ENCODE measurements at places on chromosomes 13 and 19.

DNA sequence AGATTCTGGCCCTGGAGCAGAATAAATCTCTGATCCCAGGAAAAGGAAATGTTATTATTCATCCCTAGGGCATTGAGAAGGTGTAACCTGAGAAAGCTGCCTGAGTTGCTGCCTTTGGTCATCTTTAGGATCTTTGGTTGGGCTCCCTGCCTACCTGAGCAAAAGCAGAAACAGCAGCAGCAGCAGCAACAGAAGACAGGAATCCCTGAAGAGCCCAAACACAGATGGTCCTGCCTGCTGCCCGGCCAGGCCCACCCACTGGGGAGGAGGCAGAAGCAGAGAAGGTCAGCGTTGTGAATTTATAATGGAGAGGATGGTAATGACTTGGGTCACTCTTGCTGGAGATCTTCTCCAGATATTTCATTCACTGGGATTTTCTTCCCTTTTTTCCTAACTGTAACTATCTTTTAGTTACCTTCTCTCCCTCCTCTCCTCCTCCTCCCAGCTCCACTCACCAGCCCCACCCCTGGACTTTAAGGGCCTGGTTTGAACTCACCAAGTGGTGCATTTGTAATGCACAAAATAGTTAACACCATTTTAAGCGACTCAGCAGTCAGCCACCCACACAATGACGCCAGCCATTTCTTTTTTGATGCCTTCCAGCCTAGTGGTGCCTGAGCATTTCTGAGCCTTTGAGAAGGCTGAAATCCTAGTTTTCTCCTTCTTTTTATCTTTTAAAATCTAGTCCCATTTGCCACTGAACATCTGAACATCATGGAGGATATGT is 91.7 kb downstream of the HSPH1 start:
- no peak for DNase-seq

GRCh38 chr13:51551416-51551815 is 32.8 kb upstream of the WDFY2 start:
- no peak for DNase-seq

DNA sequence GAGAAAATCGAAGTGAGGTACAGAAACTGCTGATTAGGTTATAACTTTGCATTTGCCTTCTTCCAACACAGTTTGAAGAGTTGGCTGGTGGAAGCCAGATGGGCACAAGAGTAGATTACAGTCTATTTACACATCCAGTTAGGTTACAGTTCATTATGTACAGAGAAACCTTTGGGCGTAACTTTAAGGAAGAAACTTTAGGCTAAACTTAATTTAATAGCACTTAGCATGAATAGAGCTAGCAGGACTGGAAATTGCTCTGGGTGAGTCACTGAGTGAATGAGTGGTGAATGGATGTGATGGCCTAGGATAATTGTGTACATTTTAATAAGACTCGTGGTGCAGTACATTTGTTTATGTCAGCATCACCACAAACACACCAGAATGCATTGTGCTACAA is 62.9 kb upstream of the KLHL1 start:
- DNase-seq = no peak

DNA sequence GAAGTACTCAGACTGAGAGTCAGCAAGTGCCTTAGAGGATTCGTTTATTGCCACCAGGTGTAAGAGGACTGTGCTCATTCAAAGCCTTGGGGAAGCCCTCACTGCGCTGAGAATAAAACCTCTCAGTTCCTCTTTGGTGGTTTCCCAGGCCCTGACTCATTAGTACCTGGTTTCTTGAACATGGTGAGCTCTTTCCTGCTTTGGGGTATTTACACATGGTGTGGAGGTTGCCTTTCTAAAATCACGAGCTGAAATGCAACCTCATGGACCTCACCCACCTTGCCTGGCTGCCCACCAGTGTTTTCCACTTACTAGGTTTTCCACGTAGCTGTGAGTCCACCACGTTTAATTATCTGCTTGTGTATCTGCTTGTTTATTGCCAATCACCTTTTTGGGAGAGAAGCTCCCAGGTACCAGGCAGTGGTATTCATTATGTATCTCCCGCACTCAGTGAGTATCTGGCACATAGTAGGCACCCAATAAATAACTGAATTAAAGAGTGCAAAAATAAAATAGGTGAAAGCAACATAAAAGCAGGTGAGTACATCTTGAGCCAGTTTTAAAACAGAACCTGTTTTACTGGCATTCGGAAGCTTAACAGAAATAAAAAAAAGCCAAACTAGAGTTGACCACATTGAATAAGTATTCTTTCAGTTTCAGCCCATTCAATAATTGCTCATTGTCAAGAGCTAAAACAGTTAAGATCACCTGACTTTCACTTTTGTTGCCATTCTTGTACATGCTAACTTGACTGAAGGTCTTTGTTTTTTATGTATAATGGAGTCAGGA is 533.0 kb downstream of the MYO16 start:
- DNase-seq = no peak

DNA sequence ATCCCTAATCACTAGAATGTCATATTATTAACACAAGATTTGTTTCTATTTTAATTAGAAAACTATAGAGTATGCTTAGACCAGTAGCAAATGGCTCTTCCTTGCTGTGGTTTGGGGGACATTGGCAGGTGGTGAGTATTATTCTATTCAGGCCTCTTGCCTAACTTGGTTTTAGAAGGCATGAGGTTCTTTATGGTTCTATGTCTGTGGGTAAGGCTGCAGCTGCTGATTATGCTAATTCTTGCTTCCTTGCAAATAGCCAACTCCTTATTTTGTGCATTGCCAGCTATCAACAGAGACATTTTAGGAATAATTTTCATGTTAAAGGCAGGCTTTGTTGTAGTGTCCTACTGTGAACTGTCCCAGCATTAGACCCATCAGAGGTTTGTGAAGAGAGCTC is 1344.9 kb downstream of the UQCRFS1 start:
- DNase-seq = no peak

DNA sequence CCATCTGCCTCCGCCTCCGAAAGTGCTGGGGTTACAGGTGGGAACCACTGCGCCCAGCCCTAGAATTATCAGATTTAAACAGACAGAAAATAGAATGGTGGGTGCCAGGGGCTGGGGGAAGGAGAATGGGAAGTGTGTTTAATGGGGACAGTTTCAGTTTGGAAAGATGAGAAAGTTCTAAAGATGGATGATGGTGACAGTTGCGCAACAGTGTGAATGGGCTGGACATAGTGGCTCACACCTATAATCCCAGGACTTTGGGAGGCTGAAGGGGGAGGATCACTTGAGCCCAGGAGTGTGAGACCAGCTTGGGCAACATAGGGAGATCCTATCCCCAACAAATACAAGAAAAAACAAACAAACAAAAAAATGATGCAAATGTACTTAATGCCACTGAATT is 15.9 kb downstream of the KANK2 start:
- DNase-seq = no peak

- no peak for DNase-seq
Measured at GRCh38 chr19:48945817-48946216, 8.9 kb upstream of the BAX start.

DNA sequence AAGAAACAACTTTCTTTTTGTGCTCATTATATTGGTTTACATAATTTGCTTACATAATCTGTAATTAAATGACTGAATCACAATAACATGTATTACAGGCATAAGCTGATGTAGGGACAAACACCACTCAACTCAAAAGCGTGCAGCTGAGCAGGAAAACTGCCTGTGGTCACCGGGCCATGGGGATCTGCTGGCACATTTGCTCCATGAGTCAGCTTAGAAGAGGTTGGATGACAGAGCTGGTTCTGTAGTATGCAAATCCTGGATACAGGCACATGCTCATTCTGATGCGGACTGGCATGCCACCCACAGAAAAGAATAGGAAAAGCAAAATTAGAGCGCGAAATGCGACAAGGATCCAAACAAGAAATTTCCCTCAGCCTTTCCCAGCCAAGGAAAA is 128.6 kb downstream of the USP12 start:
- no peak for DNase-seq

DNA sequence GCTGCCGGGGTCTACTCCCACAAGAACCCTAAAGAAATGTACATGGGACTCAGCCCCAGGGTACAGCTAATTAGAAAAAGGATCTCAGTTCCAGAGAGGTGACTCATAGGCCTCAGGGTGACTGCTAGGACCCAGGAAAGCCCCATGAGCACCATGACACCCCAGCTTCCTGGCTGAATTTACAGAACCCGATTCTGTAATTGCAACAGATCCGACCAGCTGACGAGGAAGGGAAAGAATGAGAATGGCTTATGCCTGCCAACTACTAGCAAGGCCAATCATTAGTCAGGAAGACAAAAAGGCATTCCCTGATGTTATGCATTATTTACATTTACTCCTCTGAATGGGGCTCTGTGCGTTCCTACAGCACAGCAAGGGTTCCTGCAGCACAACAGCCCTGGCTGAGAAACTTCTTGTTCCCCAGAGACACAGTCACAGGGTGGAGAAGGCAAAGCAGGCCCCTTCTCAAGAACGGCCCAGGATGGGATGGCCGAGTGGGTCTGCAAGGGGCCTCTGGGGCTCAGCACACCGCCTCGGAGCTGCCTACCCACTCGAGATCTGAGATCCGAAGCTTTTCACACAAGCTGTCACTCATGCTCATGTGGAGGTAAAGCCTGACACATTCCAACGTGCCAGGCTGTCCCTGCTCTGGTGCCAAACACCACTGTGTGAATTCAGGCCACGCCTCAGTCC is 27.2 kb downstream of the PBX4 start:
- DNase-seq = no peak

DNA sequence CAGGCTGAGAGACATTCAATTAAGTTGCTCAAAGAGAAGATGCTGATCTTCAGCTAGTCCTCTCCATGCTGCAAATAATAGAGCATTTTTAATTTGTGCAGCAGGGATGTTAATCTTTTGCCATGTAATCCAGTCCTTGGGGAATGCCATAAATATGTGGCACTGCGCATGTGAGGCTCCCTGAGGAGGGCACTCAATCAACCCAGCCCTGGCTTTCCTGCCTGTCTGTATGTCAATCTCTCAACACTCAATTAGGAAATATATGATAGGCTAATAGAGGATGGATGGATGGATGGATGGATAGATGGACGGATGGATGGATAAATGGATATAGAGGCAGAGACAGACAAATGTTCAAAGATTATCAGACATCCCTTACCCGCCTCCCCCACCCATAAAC is 31.6 kb upstream of the POP4 start:
- no peak for DNase-seq

- no peak for DNase-seq
Measured at GRCh38 chr13:25827831-25828465, 223.9 kb downstream of the SHISA2 start.

- no peak for DNase-seq
Measured at GRCh38 chr13:101628900-101629299, 176.4 kb downstream of the ITGBL1 start.

DNA sequence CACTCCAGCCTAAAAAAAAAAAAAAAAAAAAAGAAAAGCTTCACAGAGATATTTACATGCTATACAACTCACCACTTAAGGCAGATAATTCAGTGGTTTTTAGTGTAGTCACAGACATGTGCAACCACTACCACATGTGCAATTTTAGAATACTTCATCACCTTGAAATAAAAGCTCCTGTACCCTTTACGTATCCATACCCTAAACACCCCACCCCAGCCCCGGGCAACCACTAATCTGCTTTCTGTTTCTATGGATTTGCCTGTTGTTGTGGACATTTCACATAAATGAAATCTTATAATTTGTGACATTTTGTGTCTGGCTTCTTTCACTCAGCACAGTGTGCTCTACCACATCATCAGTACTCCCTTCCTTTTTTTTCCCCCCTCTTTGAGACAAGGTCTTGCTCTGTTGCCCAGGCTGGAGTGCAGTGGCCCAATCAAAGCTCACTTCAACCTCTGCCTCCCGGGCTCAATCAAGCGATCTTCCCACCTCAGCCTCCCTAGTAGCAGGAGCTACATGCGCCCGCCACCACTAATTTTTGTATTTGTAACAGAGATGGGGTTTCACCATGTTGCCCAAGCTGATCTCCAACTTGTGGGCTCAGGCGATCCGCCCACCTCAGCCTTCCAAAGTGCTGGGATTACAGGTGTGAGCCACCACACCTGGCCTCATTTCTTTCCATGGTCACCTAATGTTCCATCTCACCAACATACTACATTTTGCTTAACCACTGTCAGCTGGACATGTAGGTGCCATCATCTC is 4.0 kb downstream of the DDX39A start:
- no peak for DNase-seq

GRCh38 chr13:70844391-70845108 is 736.3 kb upstream of the KLHL1 start:
- DNase-seq = no peak

DNA sequence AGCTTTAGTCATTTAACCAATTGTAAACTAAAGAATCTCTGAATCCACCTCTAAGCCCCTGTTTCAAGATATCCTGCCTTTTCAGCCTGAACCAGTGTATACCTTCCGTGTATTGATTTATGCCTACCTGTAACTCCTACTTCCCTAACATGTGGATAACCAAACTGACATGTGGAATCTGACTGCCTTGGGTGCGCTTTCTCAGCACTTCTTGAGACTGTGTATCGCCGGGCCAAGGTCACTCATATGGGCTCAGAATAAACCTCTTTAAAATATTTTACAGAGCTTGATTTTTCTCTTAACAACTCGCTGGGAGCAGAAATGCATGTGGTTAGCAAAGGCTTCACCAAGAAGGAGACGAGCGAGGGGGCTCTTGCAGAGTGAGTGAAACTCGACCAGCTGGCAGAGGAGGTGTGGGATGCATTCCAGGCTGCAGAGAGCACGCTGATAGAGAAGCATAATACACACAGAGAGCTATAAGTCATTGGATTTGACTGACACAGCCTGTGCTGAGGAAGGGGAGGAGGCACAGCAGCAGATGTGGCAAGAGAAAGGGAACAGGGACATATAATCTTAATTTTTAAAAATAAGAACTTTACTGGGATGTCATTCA is 268.2 kb upstream of the MAB21L1 start:
- DNase-seq = no peak

DNA sequence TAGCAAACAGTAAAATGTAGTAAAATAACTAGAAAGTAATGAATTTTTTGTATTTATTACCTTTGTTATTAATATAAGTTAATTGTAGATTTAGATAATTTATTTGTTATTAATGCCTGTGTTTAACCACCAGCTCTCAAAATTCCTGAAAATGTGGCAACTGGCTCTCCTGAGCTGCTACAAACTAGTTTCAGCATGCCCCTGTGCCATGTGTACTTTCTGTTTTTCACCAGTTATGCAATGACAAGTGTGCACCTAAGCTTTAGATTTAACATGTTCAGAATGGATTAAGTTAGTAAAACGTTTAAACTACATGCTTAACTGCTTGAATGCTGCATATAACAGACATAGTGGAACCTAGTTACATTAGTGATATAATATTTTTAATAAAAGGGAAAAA is 88.1 kb downstream of the POSTN start:
- DNase-seq = no peak

- no peak for DNase-seq
Measured at GRCh38 chr19:31177246-31177645, 172.0 kb downstream of the TSHZ3 start.

- DNase-seq = no peak
Measured at GRCh38 chr19:10074153-10074552, 12.0 kb upstream of the SHFL start.

DNA sequence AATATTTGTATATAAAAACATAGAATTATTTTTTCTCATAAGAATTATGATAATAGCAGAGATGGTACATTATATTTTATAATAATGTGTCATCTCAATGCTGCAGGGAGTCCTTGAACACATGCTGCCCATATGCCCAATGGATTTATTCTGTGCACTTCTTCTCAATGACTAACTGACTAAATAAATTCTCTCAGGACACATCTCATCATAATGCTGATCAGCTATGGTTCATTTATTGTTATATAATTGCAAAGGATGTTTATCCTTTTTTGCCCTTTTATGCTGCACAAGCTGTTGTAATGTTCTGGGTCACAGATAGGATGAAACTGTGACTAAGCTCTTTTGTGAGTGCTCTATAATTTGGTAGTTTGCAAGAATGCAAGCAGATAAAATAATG is 1273.3 kb upstream of the ATXN8OS start:
- no peak for DNase-seq

GRCh38 chr13:25171517-25172302 is at the start of gene AMER2:
Gene AMER2, minus strand, starts transcription at chr13:25172288. Its CDS starts 669 bp downstream, at chr13:25171619.
- no peak for DNase-seq

Measured in stimulated activated CD8-positive, alpha-beta memory T cell treated with anti-CD3 and anti-CD28 coated beads, Interleukin-4, amount 100 ng/mL, for 1 hour (primary cell).